ENCODE measurements at places on chromosomes 6 and 20.

DNA sequence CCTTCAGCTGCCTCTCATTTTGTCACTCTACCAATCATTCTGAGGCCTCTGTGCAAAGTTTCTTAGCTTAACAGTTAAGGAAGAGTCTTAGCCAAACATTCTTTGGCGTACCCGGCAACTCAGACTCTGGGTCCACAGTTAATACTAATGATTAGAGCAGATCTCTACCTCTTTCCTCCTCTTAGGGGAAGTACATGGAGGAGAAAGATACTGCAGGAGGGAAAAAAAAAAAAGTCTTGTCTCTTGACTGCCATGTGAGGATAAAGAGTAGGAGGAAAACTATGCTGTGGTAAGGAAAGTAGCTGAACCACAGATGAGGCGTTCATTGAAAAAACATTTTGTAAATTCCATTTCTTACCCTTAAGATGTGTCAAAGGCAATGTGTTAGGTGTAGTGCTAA, 44.0 kb upstream of the MARCKS start:
- peak; percentile 71 for DNase-seq

GRCh38 chr6:35258858-35259193, 709 bp upstream of the ZNF76 start:
- peak; percentile 58 for DNase-seq

DNA sequence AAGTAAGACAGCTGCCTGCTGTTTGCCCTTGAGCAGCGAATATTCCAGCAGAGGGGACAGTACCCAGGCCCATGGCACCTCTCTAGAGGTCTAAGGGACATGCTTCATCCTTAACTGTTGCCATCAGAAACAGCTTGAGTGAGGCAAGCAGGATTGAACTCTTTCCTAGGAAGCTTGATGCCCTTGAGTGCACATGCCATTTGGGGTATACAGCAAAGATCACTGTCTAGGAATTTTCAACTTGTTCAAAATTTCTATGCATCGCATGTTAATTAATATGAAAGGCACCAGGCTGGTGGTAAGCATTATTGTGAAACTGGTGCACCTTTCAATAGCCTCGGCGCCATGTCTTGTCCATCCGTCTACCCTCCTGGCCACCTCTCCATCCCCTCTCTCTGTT, 54.1 kb downstream of the EDN1 start:
- no peak for DNase-seq

DNA sequence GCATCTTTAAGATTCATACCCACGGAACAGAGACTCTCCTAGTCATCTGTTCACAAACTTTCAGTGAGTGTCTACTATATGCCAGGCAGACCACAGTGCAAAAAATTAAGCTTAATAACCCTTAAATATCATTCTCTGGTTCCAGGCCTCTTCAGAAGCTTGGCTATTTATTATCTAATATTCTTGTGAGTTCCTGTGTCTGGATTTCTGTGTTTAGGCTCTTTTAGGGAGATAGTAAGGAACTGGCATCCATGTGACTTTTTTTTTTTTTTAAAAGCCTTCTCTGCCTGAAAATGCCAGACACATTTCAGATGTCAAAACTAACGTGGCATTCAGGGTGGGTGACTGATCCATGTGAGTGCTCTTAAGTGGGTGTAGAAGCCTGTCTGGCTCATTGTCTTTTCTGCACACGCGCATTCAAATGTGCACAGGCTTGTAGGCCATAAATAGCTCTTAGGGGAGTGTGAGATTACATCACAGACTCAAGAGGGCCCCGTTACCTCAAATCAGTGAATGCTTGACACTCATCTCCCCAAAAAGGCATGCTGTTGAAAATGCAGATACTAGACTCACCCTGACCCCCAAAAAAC, 141.9 kb downstream of the GMPR start:
- DNase-seq: no peak

GRCh38 chr6:100620085-100620840, 155.5 kb upstream of the SIM1 start:
- peak; percentile 79 for DNase-seq

GRCh38 chr20:834151-834746, 734 bp downstream of the FAM110A start:
- no peak for DNase-seq

DNA sequence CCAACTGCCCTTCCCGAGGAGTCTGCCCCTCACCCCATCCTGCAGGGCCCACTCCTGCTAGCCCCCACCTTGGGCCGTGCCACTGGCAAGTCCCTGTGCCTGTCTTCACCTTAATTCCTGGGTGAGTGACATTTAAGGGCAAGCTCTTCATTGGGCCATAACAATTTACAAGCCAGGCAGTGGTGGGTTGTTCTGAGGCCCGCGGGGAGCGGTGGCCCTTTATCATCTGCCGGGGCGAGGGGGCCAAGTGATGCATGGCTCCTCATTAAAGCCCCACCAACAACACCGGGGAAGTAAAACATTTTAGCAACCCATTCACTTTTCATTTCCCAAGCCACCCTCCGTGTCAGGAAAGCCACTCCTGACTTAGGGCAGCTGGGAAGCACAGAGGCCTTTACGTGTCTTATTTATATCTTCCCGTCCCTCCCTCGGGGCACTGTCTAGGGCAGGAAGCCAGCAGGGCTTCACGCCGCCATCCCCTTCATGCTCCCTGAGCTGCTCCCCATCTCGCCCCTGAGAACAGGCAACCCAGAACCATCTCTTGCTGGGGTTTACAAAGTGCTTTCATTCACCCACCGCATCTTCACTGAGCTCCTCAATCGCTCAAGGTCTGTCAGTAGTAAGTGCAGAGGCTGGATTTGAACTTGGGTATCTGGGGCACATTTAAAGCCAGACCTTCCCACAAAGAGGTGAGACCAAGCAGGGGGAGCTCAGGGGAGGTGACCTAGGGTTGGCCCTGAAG, 55.5 kb upstream of the CCDC167 start:
- DNase-seq: no peak

DNA sequence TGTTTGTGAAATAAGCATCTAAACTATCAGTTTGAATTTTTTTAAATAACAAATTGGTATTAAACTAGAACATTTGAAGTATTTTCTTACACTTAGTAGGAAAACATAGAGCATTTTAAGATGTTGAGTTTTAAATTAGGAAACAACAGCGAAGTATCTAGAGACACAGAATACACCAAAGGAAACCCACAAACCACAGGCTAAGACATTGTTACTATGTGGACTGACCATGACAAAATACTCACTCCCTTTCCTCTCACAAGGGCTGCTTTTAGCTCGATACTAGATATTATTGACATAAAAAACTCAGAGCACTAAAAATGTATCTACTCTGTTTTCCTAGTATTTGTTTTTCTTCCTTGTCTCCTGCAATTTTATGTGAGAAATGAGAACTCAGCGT, 266.0 kb upstream of the CITED2 start:
- no peak for DNase-seq

DNA sequence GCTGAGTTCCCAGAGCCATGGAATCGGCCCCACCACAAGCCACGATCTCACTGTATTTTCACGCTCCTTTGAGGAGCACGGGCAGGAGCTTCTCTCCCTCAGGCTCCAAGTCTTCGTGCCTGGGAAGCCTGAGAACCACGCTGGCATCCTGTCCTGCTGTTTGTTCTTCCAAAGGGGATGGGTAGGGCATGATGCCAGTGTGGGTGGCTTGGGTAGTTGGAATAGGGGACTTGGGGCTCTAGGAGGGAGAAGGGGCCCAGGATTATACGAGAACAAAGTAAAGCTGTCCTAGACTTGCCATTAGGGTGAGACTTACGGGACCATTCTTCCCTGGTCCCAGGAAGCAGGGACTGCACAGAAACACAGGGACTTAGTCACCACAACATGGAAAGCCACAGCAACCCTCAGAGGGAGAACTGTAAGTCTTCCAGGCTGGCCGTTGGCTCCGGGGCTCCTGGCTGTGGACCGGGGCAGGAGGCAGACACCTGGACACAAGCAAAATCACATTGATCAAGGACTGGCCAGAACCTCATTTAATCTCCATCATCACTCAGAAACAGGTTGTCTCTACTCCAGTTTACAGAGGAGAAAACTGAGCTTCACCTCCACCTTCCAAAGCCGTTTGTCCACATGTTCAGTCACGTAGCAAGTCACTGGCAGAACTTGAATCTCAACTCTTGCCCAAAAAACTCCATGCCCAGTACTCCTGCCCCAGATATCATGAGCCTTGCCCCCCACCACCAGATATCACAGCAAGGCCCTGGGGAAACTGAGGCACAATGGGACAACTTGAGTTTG, 1.3 kb downstream of the CCN5 start:
- DNase-seq: no peak

Data from fibroblast of the aortic adventitia (primary cell).